ENCODE measurements at places on chromosomes 11 and 22. TPM values are rescaled to one million over a fixed set of nuclear protein-coding genes. Genes with fewer than 3 reads are reported as not detected.

- H3K27ac ChIP-seq: no peak overlapping the region
- H3K4me3 ChIP-seq: no peak overlapping the region
- DNase-seq: no peak
- no peaks in the 10 kb centered on the region for H3K4me1 ChIP-seq
- no peaks in the 10 kb centered on the region for H3K27me3 ChIP-seq
These were observed 152.1 kb upstream of the ISX start for GRCh38 chr22:34913826-34914225.

Gene BAD
- 41.0 TPM for total RNA-seq

DNA sequence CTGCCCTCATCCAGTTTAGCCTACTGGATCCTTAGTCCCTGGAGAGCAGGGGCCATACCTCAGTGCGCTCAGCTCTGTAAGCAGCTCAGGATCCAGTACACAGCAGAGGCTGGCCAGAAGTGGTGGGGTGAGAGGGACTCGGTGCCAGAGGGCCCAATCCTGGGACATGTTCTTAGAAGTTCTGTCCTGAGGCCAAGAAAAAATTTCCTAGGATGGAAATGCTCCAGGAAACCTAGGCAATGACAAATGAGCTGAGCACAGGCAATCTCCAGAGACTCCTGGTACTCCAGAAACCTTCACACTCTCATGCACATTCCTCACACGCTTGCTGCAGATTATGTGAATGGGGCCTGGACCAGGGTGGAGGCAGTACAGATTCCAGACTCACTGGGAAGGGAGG, 89.6 kb downstream of the SERGEF start:
- no peak overlapping the region for H3K27ac ChIP-seq
- no peak for DNase-seq
- H3K4me1 ChIP-seq: no peaks in the 10 kb centered on the region
- no peaks in the 10 kb centered on the region for H3K36me3 ChIP-seq

DNA sequence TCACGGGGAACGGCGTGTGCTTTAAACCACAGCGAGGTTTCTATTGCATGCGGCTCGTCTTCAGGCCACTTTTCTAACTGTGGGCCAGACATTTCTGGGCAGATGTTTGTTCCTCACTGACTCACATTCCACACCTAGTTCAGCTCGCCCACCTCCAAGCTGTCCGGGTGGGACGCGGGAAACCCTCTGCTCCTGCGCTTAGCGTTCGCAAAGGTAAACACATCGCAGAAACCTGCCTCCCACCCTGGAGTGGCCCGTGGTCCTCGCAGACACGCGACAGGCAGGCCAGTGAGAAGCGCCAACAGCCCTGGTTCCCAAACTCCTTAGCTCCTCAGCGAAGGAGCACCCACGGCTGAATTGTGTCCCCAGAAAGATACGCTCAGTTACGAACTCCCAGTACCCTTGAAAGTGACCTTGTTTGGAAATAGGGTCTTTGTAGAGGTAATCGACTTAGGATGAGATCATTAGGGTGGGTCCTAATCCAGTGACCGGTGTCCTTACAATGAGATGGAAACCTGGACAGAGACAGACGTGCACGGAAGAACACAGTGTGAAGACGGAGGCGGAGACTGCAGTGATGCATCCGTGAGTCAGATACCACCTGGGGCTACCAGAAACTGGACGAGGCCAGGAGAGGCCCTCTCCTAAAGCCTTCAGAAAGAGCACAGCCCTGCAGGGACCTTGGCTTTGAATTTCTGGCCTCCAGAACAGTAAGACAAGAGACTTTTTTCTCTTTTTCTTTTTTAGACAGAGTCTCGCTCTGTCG, 82.7 kb downstream of the CELSR1 start:
- H3K4me3 ChIP-seq: no peak overlapping the region
- no peak for DNase-seq
- H3K4me1 ChIP-seq: no peaks in the 10 kb centered on the region
- H3K27ac ChIP-seq: no peak overlapping the region
- H3K36me3 ChIP-seq: no peaks in the 10 kb centered on the region

Gene CCDC73
- 0.11 TPM for total RNA-seq

DNA sequence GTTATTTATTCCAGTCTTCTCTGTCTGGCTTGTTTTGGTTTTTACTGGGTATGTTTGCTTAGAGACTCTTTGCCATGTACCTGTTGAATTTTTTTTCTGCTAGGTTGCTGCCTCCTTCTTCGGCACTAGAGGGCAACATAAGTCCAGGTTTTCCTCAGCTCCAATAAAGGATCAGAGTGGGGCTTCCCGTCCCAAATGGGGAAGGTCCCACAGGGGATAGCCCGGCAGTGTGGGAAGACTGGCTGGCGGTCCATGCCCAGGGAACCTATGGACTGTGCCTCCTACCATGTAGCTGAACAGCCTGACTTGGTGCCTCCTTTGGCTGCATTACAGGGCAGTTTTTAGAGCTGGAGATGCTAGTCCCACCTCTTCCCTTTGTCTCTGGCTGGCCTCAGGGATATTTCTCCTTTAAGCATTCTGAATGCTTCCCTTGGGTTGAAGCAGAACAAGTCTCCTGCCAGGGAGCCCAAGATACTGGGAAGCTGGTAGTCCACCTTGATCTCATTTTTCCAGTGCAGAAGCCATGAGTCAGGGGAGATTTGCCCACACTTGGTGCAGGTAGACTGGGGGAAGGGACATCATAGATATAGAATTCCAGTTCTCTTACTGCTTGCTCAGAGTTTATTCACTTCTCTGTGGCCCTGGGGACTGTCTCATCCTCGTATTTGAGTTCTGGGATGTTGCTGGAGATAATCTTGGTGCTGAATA, 60.2 kb downstream of the BRD1 start:
- DNase-seq: peak; percentile 50
- H3K4me1 ChIP-seq: no peaks in the 10 kb centered on the region
- no peaks in the 10 kb centered on the region for H3K27me3 ChIP-seq

Gene MYO18B
- 0.45 TPM for total RNA-seq

DNA sequence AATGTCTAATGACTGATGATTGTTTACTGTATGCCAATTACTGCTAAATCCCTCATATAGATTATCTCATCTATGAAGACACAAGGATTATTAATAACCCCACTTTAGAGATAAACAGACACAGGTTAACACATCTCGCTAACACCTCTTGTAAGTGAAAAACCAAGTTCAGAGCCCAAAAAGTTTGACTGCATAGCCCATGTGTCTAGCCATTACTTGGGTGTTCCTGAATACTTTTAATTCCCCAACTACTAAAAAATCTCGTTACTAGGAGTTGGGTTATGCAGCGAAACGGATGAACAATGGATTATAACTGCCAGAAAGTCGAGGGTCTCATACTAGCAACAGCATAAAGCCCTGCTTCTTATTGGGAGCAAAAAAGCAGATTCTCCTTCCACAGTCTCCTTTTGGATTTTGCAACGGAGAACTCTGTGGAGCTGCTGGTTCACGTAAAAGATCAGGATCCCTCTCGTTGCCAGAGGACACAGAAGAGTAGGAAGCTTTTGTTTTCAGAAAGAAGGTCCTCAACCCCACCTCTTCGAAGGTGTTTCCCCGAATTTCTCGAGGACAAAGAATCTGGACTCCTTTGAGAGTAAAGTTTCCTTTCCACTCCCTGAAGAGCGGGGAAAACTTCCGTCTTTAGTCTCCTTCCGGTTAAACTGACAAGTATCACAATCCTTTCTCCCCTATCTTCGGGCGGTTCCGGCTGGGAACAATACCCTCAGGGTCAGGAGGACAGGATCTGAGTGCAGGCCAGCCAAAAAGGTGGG, 979 bp downstream of the ZBED5 start:
- no peaks in the 10 kb centered on the region for H3K27me3 ChIP-seq
- DNase-seq: peak; percentile 15
- peak overlapping the region; percentile 92 for H3K4me3 ChIP-seq

Gene ADAMTS8
- not detected for total RNA-seq

DNA sequence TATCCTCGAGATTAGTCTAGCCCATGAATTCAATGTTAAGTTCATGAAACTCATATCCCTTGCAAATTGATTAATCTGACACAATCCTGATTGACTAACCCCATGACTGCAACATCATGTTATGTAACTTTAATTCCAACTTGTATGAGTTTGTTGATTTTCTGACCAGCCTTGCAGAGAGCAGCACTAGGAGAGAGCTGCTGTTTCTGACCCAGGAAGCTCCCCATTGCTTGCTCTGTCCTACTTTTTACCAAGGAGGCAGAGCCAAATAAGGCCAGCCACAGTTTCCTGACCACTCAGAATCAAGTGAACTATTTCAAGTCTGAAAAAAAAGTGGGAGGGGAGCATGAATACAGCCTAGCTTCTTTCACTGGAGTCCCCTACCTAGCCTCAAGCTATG, 13.2 kb downstream of the MPZL3 start:
- no peak overlapping the region for H3K27ac ChIP-seq
- H3K4me3 ChIP-seq: no peak overlapping the region
- peaks cover 12% of the 10 kb centered on the region for H3K4me1 ChIP-seq
- no peaks in the 10 kb centered on the region for H3K27me3 ChIP-seq

- no peak overlapping the region for H3K4me3 ChIP-seq
- H3K36me3 ChIP-seq: no peaks in the 10 kb centered on the region
- H3K4me1 ChIP-seq: no peaks in the 10 kb centered on the region
- DNase-seq: no peak
- no peak overlapping the region for H3K27ac ChIP-seq
- no peaks in the 10 kb centered on the region for H3K27me3 ChIP-seq
These were observed 78.3 kb downstream of the LRRC32 start for GRCh38 chr11:76592025-76592914.

DNA sequence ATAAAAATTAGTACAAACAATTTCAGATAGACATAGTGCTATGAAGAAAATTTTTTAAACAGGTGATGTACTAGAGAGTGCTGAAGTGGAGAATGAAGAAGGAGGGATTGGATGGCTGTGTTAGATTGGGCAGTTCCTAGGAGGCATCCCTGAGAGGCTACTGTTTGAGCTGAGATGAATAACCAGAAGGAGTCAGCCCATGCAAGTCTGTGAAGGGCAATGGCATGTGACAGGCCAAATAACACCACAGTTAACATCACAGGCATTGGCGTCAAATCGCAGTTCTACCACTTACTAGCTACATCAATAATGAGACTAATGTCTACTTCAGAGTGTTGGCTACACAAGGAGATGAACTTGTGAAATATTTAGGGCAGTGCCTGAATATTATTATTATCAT, 35.4 kb downstream of the HORMAD2 start:
- no peaks in the 10 kb centered on the region for H3K27me3 ChIP-seq
- H3K27ac ChIP-seq: no peak overlapping the region
- no peaks in the 10 kb centered on the region for H3K36me3 ChIP-seq
- no peaks in the 10 kb centered on the region for H3K4me1 ChIP-seq

DNA sequence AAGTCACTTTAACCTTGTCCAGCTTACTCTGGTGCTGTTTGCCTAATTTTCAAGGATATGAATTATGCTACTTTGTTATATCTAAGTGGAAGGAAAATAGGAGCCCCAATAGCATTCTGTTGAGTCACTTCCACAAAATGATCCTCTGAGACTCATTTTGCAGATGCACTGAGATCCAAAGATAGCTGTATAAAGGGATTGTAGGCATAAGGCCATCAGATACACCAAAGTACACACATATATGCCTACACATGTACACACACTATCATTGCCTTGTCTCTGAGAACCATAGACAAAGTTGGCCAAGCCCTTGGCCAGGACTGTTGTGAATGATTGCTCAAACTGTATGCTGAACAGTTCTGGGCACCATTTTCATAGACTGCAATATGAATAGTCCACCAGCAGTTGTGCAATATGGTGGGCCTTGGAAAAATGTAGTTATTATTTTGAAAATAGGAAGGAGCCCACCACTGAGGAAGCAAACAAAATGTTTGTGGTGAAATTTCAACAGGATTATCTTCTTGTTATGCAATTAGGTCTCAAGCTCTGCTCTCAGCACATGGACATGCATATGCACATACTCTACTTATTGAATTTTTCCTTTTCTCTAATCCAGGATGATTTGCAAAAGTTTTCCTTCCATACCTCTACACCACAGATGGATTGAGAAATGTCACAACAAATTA, 186.0 kb upstream of the CTSC start:
- no peaks in the 10 kb centered on the region for H3K4me1 ChIP-seq
- no peak overlapping the region for H3K4me3 ChIP-seq
- H3K27me3 ChIP-seq: no peaks in the 10 kb centered on the region
- no peak for DNase-seq
- no peaks in the 10 kb centered on the region for H3K36me3 ChIP-seq
- no peak overlapping the region for H3K27ac ChIP-seq

DNA sequence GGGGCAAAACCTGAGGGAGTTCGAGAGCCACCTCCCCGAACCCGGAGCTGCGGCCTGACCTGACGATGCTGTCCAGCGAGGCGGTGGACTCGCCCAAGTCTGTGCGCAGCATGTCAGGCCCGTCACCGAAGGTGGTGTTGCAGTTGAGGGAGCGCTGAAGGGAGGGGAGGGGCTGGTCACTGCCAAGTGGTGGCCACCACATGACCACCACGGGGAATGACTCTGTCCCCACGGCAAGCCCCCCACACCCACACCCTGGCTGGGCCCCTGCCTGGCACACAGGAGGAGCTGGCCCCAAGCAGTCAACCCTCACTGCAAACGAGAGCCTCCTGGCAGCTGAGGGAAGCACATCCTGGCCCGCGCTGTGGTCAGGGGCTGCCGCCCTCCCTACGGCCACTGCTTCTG, 30.8 kb downstream of the TRMU start:
- H3K4me3 ChIP-seq: no peak overlapping the region
- no peak overlapping the region for H3K27ac ChIP-seq
- DNase-seq: no peak
- no peaks in the 10 kb centered on the region for H3K36me3 ChIP-seq
- H3K27me3 ChIP-seq: no peaks in the 10 kb centered on the region

DNA sequence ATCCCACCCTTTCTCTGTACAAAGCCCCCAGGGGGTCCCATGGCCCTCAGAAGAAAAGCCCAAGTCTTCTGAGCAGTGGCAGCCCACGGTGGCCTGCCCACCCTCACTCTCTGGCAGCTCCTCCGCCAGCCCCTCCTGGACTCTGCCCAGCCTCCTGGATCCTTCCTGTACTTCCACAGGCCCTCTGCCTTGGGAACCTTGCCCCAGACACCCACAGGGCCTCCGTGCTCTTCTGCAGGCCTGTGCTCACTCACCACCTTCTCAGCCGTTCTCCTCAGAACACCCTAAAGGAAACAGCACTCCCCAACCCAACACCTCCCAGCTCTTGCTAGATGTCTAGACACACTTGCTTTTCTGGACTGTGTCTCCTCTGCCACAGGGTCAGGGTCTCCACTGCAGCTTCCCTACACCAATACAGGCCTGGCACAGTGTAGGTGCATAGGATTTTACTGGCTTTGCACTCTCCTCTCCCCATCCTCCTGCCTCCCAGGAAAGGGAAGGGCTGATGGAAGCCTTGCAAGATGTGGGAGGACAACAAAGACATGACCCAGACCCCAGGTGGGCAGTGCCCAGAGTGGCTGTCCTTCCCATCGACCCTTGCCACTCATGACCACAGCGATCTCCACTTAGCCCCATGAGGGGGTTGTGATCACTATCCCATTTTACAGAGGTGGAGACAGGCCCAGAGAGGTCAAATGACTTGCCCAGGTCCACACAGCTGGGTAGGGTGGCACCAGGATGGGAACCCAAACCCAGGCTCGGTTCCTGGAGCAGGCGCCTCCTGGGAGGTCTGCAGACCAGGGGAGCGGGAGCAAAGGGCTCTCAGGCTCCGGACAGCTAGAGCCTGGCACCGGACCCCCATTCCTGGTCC, 2.0 kb downstream of the SCARF2 start:
- no peaks in the 10 kb centered on the region for H3K36me3 ChIP-seq
- no peak for DNase-seq
- no peaks in the 10 kb centered on the region for H3K4me1 ChIP-seq
- no peak overlapping the region for H3K4me3 ChIP-seq

Gene SLC22A6
- total RNA-seq: not detected

GRCh38 chr22:28802595-28803123, 2.3 kb upstream of the XBP1 start:
- H3K4me1 ChIP-seq: no peaks in the 10 kb centered on the region
- no peaks in the 10 kb centered on the region for H3K36me3 ChIP-seq
- peak overlapping the region; percentile 95 for H3K27ac ChIP-seq
- no peak for DNase-seq
- H3K27me3 ChIP-seq: no peaks in the 10 kb centered on the region

Measured in GM12878 (cell line).